ENCODE measurements at places on chromosomes 16 and 17.

DNA sequence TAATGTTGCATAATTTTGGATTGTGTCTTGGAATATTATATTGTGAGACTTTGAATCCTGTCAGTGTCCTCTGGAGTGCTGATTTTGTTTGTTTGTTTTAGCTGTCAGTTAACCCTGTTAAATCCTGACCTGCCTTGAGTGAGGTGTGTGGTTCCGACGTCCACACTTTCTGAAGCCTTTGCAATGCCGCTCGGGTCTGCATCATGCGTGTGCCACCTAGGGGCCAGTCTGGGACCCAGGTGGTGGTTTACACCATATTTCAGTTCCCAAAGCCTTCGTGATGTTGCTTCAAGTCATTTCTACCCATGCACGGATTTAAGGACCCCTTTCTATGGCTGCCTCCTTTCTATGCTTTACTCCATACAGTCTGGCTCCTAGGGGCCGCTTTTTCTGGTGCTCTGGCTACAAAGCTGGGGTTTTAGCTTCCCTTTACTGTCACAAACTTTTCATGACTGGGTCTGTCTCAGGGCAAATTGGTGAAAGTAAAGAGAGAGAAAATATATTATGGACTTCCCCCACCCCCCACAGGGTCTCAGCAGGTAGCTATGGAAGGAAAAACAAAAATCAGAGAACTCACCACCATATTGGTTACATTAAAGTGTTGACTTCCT, 11.4 kb upstream of the OR4D1 start:
- no peak for DNase-seq

DNA sequence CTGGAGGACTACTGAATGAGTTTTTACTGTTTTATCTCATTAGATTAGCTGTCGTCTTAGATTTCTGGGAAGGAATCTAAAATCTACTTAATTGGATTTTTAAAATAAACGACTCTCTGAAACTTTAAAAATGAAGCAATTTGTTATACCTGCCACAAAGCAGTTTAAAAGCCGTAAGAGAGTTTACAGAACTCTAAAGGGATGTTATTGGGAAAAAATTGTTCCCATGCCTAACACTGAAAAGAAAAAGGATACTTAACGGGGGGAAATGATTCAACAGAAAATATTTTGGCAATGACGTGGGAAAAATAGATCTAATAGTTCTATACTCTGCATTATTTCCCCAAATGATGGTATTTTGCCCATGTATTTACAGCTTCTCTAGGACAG, 27.0 kb downstream of the ARHGAP17 start:
- DNase-seq: no peak

DNA sequence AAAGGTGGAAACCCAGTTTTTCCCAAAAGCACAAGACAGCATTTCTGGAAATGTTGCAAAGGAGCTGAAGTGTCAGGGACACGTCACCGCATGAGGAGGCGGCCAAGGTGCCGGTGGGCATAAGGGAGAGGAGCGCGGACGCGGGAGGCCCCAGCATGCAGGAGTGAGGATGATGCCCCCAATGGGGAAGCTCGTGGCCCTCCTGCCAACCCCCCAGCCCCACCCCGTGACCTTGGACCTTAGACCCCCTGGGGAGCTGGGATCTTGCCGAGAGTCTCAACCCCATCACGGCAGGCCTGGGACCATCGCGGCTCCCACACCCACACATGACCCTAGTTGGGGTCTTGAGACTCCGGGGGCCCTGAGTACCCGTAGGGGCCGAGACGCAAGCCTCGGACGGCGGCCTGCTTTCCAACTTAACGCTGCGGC, 119.4 kb upstream of the METRNL start:
- no peak for DNase-seq

- DNase-seq: no peak
Observed at GRCh38 chr17:66214884-66215528, 14.2 kb downstream of the APOH start.

GRCh38 chr16:72197545-72197944, 25.6 kb upstream of the PMFBP1 start:
- DNase-seq: no peak

- DNase-seq: peak; percentile 91
Observed at GRCh38 chr17:47279062-47279801, 25.6 kb downstream of the ITGB3 start.

- DNase-seq: no peak
Observed at GRCh38 chr16:79247386-79247785, 353.2 kb downstream of the MAF start.

GRCh38 chr17:29573871-29574731, 5.6 kb downstream of the TP53I13 start:
- DNase-seq: no peak

GRCh38 chr17:48194097-48194550, 86.6 kb downstream of the SNX11 start:
- peak; percentile 12 for DNase-seq

DNA sequence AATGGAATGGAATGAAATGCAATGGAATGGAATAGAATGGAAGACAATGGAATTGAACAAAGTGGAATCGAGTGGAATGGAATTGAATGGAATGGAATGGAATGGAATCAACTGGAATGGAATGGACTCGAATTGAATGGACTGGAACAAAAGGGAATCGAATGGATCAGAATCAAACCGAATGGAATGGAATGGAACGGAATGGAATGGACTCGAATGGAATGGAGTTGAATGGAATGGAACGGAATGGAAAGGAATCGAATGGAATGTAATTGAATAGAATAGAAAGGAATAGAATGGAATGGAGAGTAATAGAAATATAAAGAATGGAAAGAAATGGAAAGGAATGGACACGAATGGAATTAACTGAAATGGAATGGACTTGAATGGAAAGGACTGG, 475.2 kb upstream of the WSB1 start:
- no peak for DNase-seq

DNA sequence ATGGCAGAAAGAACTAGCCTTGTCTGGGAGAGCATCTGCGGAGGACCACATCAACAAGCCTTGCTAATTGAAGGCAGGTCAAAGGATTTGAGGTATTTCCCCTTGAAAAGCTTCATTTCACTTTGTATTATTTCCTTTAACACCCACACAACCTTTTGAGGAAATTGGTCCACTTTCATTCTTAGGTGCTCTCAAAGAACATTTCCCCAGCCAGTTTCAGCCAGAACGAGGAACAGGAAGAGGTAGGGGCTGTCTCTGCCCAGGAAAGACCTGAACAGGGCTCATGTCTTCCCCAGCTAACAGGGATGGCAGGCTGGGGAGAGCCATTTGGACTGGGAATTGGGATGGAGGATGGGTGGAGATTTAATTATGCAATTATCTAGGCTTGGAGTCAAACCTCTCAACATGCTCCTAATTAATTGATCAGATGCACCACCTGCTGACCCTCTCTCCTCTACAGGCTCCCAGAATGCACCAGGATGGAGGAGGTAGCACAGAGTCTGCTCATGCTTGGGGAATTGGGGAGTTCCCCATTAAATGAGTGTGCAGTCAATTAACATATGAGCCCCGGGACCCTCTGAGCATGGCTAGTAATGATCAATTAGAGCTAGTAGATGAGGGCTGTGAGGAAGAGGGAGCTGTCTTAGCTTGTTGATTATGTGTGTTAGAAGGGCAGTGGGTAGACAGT, 84.6 kb downstream of the GP2 start:
- no peak for DNase-seq

GRCh38 chr17:68011199-68011665, 15.0 kb upstream of the C17orf58 start:
- no peak for DNase-seq

DNA sequence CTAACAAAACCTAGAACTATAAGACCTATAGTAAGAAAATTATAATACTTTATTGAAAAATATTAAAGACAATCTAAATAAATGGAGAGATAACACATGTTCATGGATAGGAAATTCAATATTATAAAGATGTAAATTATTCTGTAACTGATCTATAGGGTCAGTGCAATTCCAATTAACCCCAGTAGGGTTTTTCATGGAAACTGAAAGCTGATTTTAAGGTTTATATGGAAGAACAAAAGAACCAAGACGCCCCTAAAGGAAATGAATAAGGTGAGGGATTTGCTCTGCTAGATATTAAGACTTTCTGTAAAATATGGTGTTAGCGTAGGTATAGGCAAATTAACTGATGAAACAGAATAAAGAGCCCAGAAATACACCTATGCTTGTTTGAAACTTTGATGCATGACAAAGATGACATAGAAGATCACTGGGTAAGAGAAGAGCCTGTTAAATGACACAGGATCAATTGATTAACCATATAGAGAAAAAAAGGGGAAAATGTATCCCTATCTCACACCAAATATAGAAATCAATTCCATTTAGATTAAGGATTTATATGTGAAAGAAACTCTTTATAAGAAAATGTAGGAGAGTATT, 3.0 kb downstream of the ICAM2 start:
- DNase-seq: no peak

GRCh38 chr17:53736516-53737240, 86.0 kb upstream of the KIF2B start:
- no peak for DNase-seq

- no peak for DNase-seq
Observed at GRCh38 chr17:43215341-43215740, 3.7 kb downstream of the TMEM106A start.

- DNase-seq: no peak
Observed at GRCh38 chr16:87308826-87309225, 8.4 kb downstream of the C16orf95 start.

DNA sequence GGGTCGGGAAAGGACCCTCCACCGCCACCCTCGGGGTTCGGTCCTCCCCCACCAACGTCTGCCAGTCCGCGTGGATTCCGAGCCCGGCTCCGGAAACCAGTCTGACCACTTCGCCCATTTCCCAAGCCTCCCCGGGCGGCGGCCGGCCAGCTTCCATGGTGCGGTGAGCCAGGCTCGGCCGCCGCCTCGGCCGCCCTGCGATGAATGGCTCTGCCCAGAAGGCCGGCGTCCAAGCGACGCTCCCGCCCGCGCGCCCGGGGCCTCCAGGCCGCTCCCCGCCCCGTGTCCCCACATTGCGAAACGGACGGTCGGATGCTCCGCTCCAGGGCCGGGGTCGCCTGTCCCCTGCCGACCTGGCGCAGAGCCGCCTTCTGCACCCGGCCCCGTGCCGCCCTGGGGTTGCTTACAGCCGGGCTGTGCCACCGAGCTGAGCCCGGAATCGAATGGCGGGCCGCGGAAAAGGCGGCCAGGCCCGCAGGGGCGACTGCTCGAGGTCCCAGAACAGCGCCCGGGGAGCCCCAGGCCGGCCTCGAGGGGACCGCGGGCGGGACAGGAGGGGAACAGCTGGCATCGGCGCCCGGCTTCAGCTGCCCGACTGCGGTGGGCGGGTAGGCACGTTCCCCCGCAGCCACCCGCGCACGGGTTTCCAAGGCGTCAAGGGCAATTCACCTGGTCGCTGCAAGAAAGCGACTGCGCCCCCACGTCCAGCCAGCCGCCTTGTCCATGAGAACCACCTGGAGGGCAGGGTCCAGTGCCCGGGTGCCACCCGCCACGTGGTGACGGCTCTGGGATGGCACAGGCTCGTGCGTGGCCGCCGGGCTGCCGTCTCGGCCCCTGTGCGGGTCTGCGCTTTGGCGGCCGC, 18.3 kb upstream of the CBX8 start:
- DNase-seq: no peak

DNA sequence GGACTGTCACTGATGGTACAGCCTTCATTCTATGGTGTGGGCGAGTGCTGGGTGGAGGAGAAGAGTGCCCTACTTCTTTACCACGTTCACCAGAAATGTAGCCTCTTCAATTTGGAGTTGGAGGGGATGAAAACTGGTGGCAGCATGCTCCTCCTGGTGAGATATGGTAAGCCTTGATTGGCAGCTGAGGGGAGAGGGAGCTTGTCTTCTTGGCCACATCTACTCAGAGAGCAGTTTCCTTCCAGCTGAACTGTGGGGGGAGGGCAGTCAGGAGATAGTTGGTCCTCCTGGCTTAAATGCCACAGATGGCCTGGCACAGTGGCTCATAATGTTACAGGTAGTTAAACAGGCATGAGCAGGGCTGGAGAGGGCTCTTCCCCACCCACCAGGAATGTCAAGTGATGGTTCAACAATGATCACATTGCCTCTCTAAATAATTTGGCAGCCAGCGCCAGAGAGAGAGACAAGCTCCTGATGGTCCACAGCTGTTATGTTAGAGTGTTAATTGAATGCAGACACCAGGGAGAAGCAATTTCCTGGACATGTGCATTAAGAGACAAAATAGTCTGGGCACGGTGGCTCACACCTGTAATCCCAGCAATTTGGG, 9.0 kb upstream of the MAPK3 start:
- no peak for DNase-seq

GRCh38 chr17:28716740-28717577, 709 bp downstream of the RAB34 start:
- no peak for DNase-seq

DNA sequence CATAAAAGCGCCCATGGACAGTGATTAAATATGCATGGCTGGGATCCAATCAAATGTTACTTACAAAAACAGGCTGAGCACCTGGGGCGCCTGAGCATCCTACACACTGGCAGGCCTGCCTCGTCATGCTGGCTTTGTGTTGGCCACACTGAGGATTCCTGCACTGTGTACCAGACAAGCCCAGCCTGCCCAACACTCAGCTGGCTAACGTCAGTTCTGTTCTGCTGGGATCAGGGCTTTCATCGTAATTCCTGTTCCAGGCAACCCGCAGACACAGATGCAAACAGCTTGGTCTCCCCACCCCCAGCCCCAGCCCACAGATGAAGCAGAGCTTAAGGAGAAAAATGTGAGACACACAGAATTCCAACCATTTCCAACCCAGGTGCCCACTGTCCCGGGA, 30.7 kb downstream of the PIMREG start:
- no peak for DNase-seq

DNA sequence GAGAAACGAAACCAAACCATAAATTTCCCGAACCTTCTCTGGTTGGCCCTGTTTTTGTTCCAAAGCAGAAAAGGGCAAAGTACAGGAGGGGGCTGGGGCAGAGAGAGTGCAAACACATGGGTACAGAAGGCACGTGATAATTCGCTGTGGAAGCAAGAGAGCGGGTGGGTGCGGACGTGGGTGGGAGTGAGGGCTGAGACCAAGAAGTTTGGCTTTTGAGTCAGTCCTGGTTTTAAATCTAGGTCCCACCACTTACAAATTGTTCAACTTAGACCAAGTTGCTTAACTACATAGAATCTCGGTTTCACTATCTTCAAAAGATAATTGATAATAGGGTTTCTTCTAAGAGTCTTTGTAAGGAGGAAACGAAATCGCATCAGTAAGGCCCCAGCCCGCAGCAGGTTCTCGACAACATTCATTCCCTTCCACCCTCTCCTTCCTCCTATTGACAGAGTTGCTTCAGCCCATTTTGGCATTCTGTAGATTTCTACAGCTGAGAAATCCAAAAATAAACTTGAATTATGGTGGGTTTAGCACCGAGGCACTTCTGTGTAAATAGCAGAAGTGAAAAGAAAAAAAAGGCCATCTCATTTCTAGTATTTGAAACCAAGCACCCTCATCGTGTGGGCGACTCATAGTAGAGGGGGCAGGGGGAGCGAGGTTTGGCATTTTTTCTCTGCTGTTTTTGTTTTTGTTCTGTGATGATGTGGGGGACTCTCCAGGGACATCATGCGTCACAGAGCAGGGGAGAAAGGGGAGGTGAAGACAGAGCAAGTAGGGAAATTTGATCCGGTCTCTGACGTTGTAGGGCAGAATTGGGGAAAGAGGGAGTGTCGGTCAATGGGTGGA, 33.6 kb upstream of the CCR7 start:
- DNase-seq: no peak

GRCh38 chr17:47685556-47686275, 8.2 kb upstream of the TBKBP1 start:
- no peak for DNase-seq

All from fibroblast of skin of left biceps (primary cell).